ENCODE measurements at places on chromosomes 4 and X.

DNA sequence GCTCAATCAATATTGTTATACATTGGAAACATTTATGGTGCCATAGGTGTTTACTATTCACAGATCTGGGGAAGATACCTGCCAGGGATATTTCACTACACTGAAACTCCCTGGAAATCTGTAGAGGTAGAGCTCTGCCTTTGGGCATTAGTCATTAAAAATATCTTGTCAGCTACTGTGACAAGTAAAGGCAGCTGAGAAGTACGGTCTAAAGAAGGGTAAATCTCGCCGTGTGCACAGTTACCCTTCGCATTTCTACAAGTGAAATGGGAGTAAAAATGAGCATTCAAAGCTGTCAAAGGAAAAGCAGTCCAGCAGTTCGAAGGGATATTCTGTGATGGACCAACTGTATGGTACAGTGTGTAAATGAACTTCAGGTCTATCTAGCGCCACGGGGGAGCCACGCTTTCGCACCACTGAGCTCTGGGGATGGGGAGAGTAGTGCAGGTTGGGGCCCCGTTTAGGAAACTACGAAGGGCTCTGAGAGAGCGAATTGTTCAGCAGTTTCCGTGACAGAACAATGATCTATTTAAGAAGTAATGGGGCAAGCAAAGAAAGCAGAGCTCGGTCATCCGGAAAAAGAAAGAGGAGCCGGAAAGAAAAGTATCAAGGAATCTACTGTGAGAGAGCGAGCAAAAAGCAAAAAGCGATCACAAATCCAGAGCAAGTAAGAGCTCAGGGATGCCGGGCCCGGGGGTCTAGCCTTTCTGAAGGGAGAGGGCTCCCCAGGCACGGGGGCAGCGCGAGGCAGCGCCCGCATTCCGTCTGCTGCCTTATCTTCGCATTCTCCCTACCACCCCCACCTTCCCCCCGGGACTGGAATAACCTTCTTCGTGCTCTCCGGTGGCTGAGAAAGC is 646 bp downstream of the TIGD4 start:
- peak; percentile 53 for DNase-seq

- no peak for DNase-seq
These were observed 1165.9 kb upstream of the TENM3 start for GRCh38 chr4:181077341-181077740.

- no peak for DNase-seq
These were observed 18.0 kb downstream of the DGKQ start for GRCh38 chr4:955161-955921.

GRCh38 chrX:132463411-132463810 is 25.4 kb downstream of the MBNL3 start:
- DNase-seq, result peak; percentile 12

DNA sequence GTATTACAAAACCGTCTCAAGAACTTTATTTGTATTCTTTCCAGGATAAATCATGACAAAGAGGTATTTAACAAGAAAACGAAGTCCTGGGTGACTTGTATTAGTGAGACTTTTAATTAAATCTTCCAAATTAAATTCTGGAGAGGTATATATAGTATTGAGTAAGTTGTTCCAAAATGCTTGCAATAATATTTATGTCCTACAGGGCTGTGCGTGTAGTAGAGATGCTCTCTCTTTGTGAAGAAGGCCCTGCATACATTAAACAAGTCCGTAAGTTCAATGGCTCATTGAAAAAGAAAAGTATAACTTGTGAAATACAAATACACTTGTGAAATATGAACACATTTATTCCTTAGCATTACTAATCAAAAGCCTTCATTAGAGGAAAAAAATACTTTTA is 211.4 kb downstream of the ARHGAP24 start:
- DNase-seq, result no peak

Measured in WERI-Rb-1 (cell line).